ENCODE measurements at places on chromosomes 1 and 21.
A peak's percentile ranks its signal among the peaks of the same experiment; 100 is the strongest.

GRCh38 chr1:92399076-92399475 lies 87.6 kb downstream of the GFI1 start:
- DNase-seq, result no peak

- DNase-seq, result no peak
These were observed 17.5 kb upstream of the PRDM2 start for GRCh38 chr1:13682444-13682843.

- DNase-seq, result peak; percentile 49
These were observed 56.8 kb upstream of the ABCG1 start for GRCh38 chr21:42161956-42162681.

GRCh38 chr1:113275691-113276090 lies 114.6 kb upstream of the MAGI3 start:
- no peak for DNase-seq

DNA sequence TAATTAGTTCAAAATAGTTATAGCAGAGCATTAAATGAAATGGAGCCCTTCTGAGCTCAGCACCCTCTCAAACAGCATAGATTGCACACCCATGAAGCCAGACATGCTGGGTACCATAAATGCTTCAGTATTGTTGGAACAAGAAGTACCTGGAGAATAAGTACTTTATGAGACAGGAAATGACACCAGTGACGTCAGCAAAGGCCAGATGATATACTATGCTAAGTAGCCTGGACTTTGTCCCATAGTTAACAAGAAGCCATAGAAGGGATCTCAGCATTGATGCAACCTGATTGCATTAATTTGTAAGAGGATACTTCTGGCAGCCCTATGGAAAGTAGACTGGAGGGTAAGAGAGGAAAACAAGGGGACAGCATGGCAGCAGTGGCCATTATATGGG lies 16.3 kb upstream of the GADD45A start:
- no peak for DNase-seq

- no peak for DNase-seq
These were observed 9.5 kb downstream of the CDC73 start for GRCh38 chr1:193131266-193131860.

GRCh38 chr1:235902677-235903542 lies 36.2 kb upstream of the LYST start:
- DNase-seq, result no peak

- DNase-seq, result peak; percentile 20
These were observed 13.2 kb upstream of the PRMT2 start for GRCh38 chr21:46622226-46622625.

DNA sequence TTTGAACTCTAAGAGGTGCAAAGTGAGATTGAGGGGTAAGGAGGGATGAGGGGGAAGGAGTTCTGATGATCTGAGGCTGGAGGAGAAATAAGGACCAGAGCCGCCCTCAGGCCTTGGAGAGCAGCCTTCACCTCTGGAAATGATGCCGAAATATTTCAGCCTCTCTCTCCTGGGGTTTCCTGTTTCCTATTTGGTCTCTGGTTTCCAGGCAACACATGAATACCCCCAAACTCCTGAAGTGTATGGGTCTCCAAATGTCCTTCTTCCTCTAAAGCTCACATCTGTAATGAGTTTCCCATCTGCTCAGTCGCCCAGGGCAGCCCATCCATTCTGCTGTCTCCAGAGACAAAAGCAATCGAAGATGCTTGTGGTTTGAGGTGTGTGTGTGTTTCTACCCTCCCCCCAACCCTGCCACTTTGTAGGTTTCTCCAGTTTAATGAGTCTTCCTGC lies 52.0 kb upstream of the FAM20B start:
- no peak for DNase-seq

- DNase-seq, result no peak
These were observed 23.2 kb downstream of the C1orf94 start for GRCh38 chr1:34199927-34200326.

- no peak for DNase-seq
These were observed 28.0 kb downstream of the PTBP2 start for GRCh38 chr1:96749618-96750017.

- DNase-seq, result no peak
These were observed 357.7 kb downstream of the PRDM2 start for GRCh38 chr1:14057640-14058039.

DNA sequence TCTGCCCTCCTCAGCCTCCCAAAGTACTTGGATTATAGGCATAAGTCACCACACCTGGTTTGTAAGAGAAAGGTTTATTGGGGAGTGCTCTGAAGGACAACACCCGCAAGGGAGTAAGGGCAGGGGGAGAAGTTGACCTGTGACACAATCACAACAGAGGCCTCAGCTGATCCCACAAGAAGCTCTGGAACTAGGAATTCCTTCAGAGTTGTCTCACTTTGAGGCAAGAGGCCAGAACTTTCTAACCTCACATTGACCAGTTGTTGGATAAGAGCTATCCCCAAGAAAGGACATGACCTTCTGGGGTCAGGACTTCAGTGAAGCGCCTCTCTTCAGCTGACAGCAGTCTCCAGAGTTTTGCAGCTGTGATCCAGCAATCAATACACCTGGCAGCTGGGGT lies 27.4 kb upstream of the RC3H1 start:
- DNase-seq, result no peak

- no peak for DNase-seq
These were observed 161.9 kb upstream of the KCTD3 start for GRCh38 chr1:215405211-215405610.

GRCh38 chr1:184480736-184481135 lies 93.9 kb downstream of the C1orf21 start:
- DNase-seq, result no peak

Measured in Peyer's patch (tissue), 4 donors.